ENCODE measurements at places on chromosomes 16 and 17. TPM values are rescaled to one million over a fixed set of nuclear protein-coding genes. Genes with fewer than 3 reads are reported as not detected.

The USP43 gene
- 1.7 TPM for total RNA-seq

The TBC1D3C gene
- total RNA-seq = 0.69 TPM

The SF3B3 gene
- total RNA-seq = 117 TPM

The SULT1A2 gene
- not detected for total RNA-seq

The CDH13 gene
- 36.5 TPM for total RNA-seq

GRCh38 chr17:55546481-55546880 is 35.2 kb upstream of the SMIM36 start:
- DNase-seq = no peak

GRCh38 chr16:26740771-26741170 is 326.0 kb upstream of the C16orf82 start:
- no peak for DNase-seq

- no peak for DNase-seq
Observed at GRCh38 chr17:39166437-39167335, 725 bp upstream of the ARL5C start.

DNA sequence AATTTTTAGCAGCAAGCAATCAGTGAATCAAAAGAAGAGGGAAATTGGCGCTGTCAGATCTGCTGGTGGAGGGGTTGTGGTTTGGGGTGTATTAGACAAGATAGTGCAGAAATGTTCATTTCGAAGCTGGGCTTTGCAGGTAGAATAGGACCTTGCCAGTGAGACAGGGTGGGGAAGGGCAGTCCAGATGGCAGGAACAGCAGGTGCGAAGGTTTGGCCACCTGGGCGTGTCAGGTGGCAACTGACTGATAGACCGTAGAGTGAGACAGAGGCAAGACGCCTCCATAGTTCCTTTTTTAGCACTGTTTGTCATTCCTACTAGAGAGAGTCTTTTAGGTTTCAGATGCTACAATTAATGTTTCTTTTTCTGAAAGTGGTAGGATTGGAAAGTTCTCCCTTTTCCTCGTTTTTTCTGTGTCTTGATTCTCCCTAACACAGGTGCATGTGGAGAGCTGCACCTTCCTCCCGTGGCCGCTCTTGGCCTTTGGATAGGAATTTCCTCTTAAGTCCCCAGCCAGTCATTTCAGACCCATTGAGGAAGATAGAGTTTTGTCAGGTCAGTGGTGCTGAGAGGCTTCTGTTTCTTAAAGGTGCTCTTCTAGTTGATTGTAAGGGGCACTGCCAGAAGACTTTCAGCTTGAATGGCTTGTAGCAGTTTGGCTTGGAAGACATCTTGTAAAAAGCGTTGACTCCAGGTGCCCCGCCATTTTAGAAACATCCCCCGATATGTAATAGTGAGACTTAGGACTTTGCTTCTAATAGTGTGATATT is 315.6 kb downstream of the SNX29 start:
- no peak for DNase-seq

DNA sequence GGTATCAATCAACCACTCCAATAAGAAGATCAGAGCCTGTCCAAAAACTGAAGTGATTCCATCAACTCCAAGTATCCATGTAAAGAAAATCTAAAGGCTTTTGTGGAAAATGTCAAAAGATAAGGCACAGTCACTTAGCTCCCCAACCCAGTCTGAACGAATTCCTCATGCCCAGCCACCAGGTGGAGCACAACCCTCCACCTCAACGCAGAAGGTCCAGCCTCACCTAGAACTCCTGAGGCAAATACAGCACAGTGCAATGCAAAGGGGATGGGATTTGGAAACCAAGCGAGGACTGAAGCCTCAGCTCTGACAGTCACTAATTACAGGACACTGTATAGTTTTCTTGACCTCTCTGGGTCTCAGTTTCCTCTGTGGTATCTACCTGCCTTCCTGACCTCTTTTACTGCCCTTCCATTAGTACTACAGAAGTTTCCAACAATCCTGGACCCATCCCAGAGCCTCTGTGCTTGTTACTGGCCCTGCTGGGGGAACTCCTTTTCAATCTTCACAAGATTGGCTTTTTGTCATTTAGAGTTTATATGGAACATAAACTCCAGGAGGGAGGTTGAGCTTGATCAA is 2.0 kb downstream of the NCBP3 start:
- DNase-seq = peak; percentile 46

DNA sequence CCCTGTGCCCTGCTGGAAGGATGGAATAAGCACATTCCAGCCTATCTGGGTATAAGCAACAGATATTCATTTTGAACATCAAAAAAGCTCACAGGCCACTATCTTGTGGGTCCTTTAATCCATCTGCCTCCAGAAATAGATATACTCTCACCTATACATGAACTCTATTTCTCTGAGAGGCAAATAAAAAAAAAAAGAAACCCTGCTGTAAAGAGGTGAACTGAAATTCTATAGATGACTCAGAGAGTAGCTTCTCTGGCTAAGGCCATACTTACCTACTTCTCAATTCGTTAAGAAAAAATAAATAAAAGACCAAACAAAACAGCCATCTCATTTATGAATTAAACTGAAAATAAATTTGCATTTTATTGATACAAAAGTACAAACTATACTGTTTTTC is 86.3 kb downstream of the DYNLRB2 start:
- DNase-seq = no peak

DNA sequence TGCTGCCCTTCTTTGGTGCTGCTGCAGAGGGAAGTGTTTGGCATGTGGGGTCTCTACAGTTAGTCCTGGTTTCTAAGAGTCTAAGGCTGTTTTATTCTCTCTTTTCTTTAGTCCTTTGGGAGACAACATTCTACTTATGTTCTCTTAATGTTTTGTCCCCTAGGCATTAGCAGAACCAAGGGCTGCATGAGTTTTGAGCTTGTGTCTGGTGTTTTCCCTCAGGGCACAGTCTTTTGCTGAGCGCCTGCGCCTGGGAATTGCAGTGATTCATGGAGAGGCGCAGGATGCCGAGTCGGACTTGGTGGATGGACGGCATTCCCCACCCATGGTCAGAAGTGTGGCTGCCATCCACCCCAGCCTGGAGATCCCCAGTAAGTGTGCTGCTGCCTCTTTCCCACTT is 41.1 kb upstream of the SLC5A10 start:
- DNase-seq = no peak

DNA sequence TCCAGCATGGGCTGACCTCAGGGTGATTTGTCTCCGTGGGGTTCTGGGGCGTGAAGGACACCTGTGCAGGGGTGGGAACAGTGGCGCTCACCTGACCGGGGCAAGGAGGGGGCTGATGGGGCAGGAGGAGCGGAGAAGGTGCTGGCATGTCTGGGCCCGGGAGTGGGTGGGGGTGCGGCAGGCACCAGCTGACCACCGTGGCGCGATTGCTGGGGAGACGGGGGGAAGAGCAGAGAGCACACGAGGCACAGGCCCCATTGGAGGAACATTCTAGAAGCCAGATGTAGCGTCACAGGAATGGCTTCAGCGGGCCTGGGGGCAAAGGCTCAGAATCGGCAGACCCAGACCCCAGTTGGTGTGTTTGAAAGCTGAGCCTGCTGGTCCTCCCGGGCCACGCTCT is 12.1 kb downstream of the CACNA1H start:
- DNase-seq = no peak

All from Daoy (cell line).